ENCODE measurements at places on chromosomes 5 and 9.

GRCh38 chr9:127869310-127870152 is 7.9 kb downstream of the AK1 start:
- DNase-seq, result peak; percentile 69

GRCh38 chr9:92737611-92738299 is 26.9 kb downstream of the BICD2 start:
- DNase-seq, result no peak

DNA sequence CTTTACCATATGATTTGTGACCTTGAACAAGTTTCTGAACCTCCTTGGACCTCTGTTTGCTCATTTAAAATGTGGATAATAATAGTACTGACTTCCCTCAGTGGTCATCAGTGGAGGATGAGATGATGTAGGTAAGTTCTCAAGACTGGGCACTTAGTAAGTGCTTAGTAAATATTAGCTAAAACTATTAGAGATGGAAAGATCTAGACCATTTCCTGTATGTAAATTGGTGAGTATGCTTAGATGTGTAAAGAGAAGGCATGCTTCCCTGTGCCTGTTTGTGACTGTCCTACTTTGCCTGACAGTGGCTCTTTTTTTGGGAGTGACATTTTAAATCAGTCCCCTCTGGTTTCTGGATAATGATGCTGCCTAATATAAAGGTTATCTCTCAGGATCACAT is 288.1 kb downstream of the GABRB2 start:
- no peak for DNase-seq

DNA sequence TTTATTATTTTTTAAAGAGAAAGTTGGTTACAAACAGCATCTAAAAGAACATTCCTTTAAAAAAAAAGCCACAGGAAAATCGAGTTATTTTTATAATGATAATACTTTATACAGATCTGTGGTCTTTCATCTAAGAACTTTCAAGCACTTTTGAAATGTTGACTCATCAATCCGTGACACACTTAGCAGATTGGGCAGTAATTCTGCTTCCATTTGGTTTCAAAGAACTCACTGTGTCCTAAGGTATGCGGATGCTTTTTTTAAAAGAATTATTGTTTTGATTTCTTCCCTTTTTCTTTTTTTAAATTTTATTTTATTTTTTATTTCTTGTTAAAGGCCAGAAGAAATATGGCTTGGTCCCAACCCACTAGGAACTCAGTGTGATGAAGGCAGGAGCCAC is 147.8 kb downstream of the AOPEP start:
- no peak for DNase-seq

- DNase-seq, result no peak
These were observed 5.1 kb downstream of the MAP1B start for GRCh38 chr5:72112389-72112788.
